ENCODE measurements at places on chromosomes 4 and X.

DNA sequence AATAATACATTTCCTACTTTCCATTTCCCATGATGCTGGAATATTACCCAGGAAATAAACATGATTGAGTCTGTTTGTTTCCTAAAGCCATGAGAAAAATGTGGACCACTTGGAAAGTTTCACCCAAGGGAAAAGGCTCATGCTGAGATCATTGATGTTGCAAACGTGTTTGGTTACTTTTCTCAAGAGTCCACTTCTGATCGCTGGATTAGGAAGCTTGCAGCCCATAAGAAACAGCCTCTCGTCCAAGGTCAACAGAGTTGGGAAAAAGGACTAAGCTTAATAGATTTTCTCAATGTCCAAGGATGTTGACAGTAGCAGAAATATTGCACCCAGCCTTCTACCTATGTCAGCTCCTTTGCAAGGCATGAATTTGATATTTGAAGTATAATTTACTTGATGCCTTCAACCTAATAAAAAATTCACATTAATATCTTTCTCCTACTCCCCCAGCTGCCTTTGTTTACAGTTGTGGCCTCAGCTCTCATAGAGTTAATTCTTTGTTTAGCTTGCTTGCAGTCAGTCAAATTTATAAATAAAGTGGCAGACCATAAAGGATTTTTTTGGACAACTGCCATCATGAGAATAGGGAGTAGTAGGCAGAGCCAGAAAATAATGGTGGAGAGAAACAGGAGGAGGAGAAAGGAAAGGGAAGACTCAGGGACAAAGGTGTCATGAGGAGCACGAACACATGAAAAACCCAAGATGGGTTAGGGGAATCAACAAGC is 65.6 kb upstream of the BLTP1 start:
- no peak for DNase-seq
- no peaks in the 10 kb centered on the region for H3K4me1 ChIP-seq
- no peaks in the 10 kb centered on the region for H3K36me3 ChIP-seq
- H3K4me3 ChIP-seq, result no peak overlapping the region
- H3K27ac ChIP-seq, result no peak overlapping the region

GRCh38 chrX:133813971-133814370 is 171.4 kb downstream of the GPC3 start:
- no peaks in the 10 kb centered on the region for H3K4me1 ChIP-seq
- DNase-seq, result no peak
- no peaks in the 10 kb centered on the region for H3K36me3 ChIP-seq
- H3K27me3 ChIP-seq, result no peaks in the 10 kb centered on the region
- H3K27ac ChIP-seq, result no peak overlapping the region

DNA sequence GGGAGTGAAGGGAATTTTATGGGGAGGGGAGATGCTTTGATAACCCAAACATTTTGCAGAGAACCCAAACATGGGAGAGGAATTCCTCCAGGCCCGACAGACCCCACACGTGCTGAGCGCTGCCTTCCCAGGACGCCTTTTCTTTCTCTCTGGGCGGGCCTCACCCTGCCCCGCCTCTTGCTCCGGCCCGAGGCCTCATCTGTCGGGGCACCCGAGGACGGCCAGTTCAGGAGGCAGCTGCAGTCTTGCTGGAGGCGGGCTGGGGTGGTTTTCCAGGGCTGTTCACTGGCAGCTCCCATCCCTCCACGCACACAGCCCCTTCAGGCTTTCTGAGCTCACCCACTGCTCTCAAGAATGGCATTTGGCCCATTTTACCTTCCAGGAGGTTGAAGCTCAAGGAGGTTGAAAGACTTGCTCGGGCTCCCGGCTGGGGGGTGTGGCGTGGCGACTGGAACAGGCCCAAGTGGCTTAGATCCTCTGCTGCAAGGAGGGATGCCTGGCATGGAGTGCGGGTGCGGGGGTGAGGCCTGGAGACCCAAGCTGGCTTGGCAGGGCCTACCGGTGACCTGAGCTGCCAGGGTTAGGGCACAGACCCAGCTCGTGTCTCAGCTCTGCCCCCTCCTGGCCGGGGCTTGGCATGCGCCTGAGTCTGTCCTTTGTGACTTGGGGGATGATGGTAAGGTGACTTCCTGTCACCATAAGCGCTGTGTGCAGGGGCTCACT is 99.2 kb downstream of the PSAPL1 start:
- H3K27me3 ChIP-seq, result no peaks in the 10 kb centered on the region
- no peak for DNase-seq
- no peaks in the 10 kb centered on the region for H3K36me3 ChIP-seq
- H3K27ac ChIP-seq, result no peak overlapping the region
- no peak overlapping the region for H3K4me3 ChIP-seq

DNA sequence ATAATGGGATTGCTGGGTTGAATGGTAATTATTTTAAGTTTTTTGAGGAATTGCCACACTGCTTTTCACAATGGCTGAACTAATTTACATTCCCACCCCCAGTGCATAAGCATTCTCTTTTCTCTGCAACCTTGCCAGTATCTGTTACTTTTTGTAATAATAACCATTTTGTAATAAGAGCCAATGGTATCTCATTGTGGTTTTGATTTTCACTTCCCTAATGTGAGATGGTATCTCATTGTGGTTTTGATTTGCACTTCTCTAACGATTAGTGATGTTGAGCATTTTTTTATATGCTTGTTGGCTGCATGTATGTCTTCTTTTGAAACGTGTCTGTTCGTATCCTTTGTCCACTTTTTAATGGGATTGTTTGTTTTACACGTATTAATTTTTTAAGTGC is 213.1 kb upstream of the HDX start:
- peaks cover 4% of the 10 kb centered on the region for H3K4me1 ChIP-seq
- DNase-seq, result no peak
- no peaks in the 10 kb centered on the region for H3K36me3 ChIP-seq
